ENCODE measurements at places on chromosomes 5 and 9.

- DNase-seq, result no peak
Measured at GRCh38 chr9:92715488-92716231, 45.7 kb upstream of the IPPK start.

GRCh38 chr9:120348951-120349429, 231.0 kb downstream of the CDK5RAP2 start:
- DNase-seq, result no peak

DNA sequence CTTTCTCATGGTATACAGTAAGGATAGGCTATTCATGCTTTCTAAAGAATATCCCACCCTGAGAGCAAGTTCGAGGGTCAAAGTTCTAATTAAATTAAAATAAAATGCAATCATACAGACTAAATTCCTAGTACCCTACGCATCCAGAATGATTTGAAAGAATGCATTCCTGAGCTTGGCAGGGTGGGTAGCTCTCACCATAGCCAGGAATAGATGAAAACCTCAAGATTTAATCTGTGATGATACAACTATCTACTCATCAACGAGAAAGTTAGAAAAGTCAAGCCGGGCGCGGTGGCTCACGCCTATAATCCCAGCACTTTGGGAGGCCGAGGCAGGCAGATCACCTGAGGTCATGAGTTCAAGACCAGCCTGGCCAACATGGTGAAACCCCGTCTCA, 32.3 kb downstream of the SERINC5 start:
- DNase-seq, result no peak

DNA sequence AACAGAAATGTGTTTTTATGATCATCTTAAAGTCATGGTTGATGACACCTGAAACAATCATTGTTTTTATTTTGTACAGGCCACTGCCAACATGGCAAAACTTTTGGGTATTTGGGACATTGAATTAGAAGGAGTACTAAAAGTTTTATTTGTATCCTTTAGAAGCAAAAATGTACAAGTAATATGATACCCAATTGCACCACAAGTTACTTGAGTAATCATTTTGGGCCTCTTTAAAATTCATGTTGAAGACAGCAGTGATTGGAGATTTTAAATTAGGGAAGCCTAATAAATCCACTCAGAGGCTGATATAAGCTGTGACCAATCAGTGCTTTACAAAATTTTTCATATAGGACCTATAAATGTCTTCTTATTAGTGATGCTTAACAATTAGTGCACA, 212.9 kb downstream of the MARCHF11 start:
- DNase-seq, result no peak

- no peak for DNase-seq
Measured at GRCh38 chr9:110545705-110546104, 33.8 kb downstream of the SVEP1 start.

DNA sequence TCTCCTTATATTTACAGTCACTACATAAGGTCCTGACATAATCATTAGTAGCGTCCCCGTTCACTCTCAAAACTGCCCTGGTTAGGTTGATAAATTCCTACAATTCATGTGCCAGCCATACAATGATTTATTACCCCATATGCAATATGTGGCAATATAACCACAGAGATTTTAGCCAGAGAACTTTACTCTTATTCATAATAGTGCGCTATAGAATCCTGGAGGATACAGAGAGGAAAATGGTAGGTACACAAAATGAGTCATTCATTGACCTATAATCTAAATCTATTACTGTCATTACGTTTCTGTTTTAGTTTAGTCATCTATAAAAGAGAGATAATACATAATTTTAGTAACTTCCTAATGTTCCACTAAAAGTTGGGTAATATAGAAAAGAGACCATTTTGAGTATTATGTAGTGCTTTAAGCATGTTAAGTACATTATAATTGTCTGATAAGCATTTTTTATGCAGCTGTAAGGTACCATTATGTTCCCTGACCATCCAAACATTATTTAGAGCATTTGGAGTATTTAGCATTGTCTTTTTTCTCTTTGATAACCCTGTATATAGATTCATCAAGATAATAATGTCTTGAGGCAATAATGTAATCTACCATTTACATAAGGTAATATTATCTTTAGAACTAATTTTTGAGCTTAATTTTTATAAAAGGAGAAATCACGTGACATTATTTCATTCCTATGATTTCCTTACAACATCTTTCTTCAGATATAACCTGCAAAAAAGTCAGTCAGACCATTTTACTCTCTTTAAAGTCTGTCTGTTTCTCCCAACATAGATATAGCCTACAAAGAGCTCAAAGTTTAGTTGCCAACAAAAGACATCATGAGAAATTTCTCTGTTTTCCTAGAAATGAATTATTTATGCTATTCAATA, 655.5 kb upstream of the ZNF608 start:
- DNase-seq, result no peak

DNA sequence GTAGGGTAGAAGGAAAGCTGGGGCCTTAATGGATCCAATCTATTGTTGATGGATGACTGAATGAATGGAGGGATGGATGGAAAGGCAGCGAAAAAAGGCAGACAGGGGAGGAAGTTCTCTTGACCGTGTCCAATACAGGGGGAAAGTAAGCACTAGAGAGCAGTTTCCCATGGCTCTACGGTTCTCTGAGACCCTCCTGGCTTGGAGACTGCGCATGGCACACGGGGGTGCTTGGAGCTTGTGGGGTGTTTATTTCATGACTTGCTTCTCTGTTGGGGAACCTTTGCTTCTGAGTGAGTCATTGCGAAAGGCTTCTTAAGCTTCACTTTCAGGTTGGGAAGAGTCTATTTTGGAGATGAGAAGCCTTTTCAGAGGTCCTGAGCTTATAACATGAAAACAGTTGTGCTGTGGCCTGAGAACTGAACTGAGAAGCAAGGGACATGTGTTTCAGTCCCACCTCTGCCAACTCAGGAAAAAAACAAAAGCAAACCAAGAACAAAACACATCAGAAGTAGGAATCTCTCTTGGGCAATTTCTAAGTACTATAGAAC, 12.8 kb upstream of the TEX48 start:
- DNase-seq, result no peak

DNA sequence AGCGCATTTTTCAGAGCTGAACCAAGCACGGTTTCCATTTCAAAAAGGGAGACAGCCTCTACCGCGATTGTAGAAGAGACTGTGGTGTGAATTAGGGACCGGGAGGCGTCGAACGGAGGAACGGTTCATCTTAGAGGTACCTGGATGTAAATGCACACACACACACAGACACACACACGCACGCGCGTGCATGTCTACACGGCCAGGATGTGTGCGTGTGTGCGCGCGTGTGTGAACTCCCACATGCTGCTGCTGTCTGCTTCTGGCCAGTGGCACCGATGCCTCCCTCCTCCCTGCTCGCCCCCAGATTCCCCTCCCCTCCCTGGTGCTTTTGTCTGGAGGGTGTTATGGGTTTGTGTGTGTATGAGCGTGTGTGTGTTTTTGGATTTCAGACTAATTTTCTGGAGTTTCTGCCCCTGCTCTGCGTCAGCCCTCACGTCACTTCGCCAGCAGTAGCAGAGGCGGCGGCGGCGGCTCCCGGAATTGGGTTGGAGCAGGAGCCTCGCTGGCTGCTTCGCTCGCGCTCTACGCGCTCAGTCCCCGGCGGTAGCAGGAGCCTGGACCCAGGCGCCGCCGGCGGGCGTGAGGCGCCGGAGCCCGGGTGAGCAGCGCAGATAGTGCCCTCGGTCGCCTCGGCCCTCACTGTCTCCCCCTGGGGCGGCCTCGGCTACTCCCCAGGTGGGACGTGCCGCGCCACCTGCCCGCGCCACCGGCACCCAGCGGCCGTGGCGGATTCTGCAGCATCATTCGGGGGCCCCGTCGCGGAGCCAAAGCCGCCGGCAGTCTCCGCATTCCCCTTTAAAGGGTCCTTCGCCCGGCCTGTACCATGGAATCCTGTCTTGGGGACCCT, at the start of gene NTRK2:
TSS of gene NTRK2 (plus strand) at position 442 of the 850 bp plus-strand sequence. CDS start 1,020 bp downstream, outside the sequence.
- DNase-seq, result no peak

DNA sequence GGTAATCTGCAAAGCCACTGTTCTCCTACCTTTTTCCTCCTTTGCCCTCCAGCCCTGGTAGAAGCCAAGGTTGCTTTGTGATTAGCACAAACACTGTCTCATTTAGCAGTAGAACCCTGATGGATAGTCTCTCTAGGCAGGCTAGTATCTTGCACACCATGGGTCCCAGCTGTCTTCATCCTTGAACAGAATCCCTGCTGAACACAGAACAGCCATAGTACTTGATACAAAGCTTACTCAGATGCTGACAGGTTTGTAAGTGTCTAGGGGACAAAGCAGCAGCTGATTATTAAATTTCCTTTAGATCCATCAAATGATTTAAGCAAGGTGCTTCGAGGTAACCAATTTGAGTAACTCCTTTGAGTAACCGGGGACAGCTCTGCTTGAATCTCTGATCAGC, 163.7 kb upstream of the PPP1R2B start:
- no peak for DNase-seq

GRCh38 chr5:173089581-173089980, 33.4 kb downstream of the CREBRF start:
- DNase-seq, result no peak

DNA sequence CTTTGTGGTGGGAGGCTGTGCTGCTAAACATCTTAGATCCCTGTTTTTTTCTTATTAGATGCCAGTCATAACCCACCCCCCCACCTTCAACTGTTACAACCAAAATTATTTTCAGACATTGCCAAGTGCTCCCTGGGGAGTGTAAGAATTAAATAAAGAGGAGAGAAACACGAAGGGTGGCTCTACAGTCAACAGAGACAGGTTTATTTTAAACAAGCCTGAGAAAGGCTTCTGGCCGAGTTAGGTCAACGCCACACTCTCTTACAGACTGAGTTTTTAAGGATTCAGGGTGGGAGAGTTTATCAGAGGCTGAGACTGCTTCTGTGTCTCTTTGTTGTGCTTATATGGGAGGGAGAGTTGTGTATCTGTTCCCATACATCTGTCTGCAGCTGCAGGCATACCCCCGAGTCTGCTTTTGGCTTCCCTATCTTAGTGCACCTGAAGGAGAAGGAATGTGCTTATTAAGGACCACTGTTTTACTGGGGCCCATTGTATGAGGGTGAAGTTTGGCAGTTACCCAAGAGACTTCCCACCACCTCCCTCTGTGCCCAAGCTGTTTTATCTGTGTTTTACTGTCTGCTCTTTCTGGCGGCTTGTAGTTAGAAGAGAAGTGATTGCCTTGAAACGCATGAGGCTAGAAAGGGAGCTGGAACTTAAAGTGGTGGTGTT, 11.4 kb upstream of the GDA start:
- no peak for DNase-seq

GRCh38 chr5:1401536-1402138, 43.6 kb downstream of the SLC6A3 start:
- DNase-seq, result no peak

DNA sequence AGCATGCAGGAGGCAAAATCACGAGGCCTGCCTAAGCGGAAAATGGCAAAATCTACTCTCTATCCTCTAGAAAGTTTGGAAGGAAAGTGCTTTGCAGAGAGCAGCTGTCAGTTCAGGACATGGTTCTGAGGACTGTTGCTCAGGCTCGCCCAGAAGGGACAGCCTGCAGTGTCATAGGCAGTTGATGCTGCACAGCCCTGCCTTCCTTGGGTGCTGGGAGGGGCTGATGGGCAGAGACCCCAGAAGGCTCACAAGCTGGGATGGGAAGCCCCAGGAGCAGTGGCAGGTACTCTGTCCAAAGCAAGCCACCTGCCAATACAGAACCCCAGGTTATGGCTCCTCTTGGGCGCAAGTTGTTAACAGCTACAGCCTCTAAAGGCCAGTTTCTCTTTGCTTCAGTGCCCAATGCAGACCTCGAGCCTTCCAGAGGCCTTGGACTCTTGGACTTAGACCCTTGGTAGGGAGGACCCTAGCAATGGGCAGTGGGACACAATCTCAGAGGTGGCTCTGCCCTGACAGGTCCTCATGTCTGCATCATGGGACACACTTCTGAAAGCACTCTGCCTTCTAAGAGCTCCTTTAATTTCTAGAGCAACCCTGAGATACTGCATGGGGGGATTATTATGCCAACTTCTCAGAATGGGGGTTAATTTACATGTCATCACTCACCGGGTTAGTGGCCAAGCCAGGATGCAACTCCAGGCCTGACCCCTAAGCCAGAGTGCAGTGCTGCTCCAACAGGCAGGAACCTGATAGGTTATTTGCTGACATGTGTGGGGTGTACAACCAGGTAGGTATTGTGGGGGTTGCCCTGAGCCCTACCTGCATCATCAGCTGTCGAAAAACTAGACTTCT, 57.1 kb downstream of the MACROH2A1 start:
- DNase-seq, result no peak

GRCh38 chr9:88753691-88754367, 218.9 kb downstream of the NXNL2 start:
- no peak for DNase-seq

- DNase-seq, result no peak
Measured at GRCh38 chr9:132183134-132183533, 21.3 kb downstream of the NTNG2 start.

GRCh38 chr5:134642931-134643530, 5.6 kb upstream of the SEC24A start:
- no peak for DNase-seq

DNA sequence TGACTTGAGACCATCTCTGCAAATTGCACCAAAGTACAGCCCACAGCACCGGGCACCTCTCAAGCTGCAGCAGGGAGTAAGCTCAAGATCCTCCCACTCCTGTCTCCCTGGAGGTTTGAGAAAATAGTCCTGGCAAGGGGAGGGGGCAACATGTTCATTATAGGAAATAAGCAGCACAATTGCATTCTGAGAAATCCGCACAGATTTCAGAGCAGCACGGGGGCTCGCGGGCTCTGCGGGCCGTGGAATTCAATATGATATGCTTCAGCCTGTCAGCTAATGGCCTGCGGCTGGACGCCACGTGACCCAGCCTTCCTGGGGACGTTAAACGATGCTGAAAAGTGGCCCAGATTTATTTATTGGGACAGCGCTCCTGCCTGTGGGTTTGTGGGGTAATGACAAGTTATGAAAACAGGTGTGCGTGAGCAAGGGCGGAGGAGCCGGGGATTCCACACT, 156.4 kb downstream of the DAB2IP start:
- no peak for DNase-seq

DNA sequence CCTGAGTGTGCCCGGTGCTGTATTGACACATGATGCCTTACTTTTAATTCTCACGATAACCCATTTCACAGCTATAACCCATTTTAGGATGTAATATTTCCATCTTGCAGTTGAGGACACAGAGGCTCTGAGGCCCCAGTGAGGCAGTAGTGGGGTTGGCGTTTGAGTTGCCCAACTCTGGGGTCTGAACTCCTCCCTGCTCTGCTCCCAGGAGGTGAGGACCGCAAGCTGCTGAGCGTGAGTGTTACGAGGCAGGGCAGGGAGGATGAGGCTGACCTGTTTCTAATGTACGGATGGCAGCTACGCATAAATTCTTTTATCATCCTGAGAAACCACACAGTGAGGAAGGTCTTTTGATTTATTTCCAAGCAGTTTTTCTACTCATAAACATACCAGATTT, 11.4 kb downstream of the LRRC8A start:
- DNase-seq, result no peak
